ENCODE measurements at places on chromosomes 3 and 15.

GRCh38 chr3:63764511-63764910 is 54.6 kb upstream of the C3orf49 start:
- DNase-seq, result no peak

- DNase-seq, result peak; percentile 23
These were observed 191.5 kb upstream of the SLC24A5 start for GRCh38 chr15:47929138-47929803.

DNA sequence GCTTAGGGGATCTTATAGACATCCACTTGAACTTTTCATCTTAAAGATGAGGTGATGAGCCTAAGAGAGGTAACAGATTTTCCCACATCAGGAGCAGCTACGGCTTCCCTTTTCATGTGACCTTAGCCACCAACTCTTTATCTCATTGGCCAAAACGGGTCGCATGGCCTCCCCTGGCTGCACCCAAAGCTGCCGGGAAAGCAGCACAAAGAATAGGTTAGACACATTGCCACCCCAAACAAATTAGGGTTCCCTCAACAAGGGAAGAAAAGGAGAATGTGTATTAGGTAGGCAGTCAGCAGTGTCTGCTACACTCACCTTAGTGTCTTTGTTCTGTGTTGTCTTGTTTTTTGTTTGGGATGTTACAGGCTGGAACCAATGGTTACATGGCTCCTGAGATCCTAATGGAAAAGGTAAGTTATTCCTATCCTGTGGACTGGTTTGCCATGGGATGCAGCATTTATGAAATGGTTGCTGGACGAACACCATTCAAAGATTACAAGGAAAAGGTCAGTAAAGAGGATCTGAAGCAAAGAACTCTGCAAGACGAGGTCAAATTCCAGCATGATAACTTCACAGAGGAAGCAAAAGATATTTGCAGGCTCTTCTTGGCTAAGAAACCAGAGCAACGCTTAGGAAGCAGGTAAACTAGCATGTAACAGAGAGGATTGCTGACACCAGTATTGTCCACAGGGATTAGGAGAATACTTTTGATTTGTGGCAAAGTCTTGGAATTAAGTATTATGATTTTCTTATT is 44.2 kb downstream of the GRK7 start:
- DNase-seq, result no peak

DNA sequence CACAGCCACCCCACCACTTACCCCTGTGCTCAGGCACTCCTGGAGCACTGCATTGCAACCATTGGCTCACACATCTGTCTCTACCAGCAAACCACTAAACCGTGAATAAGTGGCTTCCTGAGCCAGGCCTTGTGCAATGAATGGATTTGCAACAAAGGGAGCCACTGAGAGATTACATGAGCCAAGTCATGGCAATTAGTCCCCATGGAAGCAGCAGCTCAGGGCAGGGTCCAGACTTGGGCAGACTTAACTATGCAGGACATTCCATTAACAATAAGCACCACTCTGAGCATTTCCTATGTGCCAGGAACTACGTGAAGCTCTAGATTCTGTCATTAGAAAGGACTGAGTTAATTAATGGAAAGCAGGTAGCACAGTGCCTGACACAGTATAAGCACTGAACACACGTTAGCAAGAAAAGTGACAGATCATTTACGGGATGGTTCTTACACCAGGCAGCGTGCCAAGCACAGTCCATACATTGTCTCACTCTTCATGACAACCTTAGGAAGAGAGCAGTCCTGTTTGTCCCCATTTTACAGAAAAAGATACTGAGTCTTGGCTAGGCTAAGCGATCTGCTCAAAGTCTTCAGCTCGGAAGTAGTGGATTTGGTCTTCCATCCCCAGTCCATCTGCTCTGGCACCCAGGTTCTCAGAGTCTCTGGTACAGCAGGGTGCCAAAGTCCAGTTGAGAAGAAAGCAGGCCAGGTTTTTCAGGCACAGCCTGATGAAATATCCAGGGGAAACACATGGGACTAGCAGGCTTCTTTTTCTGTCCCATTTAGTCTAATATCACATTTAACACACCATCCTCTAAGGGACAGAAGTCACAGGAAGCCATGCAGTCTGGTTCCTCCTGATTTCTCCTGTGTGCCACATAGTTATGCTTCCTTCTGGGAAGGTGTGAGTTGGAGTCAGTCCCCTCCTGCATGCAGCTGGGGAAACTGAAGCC is 44.1 kb downstream of the LIPC start:
- no peak for DNase-seq

GRCh38 chr15:64010719-64011118 is 35.6 kb downstream of the DAPK2 start:
- no peak for DNase-seq

DNA sequence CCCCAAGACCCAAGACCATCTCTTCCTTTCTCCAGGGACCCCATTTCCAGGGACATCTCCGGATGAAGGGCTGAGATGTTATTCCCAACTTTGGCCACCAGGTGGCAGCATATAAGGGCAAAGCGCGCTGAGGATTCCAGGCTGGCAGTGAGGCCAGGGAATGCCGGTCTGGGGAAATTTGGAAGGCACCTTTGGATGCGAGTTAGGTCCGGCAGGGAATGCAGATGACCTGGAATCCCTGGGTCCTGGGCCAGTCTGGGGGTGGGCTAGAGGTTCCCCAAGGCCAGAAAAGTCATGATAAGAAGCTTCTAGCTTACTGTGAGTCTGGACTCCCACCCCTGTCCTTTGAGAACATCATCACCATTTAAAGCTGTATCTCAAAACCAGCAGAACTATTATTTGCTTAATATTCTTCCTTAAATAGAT is 1.6 kb upstream of the CHST13 start:
- DNase-seq, result peak; percentile 17
